ENCODE measurements at places on chromosomes 4 and X. TPM values are rescaled to one million over a fixed set of nuclear protein-coding genes. Genes with fewer than 3 reads are reported as not detected.

DNA sequence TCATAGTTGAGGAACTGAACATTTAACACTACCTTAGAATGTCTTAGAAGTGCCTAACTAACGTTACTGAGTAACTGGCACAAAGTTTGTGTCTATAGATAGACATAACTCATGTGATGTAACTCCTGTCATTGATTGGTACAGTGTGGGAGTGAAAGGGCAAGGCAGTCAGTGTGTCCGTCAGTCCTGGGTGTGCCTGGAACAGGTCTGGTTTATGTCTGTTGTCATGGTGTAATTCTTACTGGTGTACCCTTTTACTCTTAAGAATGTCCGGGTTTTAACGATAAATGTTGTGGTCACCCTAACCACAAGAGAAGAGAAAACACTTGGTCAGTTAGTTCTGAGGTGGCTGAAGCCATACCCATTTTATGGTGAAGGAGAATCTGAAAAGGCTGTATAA is 93.1 kb upstream of the ESX1 start:
- no peak for DNase-seq

DNA sequence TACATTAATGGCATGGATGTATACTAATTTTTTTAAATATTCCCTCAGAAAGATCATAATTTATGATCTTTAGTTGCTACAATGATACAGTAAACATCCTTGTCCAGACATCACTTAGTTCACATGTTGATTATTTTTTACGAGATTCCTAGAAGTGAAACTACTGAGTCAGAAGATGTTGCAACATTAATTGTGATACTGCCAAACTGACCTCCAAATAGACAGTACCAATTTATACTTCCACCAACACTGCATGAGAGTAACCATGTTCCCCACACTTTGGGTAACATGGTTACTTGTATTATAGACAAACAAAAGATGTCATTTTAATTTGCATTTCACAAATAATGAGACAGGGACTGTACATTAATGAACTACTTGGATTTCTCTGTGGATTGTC is 19.6 kb downstream of the RCHY1 start:
- DNase-seq: no peak

GRCh38 chr4:70927502-70928137 is 25.5 kb downstream of the MOB1B start:
- DNase-seq: no peak

GLUD2 gene
- total RNA-seq: 11.3 TPM

SPON2 gene
- 2.2 TPM for total RNA-seq

DNA sequence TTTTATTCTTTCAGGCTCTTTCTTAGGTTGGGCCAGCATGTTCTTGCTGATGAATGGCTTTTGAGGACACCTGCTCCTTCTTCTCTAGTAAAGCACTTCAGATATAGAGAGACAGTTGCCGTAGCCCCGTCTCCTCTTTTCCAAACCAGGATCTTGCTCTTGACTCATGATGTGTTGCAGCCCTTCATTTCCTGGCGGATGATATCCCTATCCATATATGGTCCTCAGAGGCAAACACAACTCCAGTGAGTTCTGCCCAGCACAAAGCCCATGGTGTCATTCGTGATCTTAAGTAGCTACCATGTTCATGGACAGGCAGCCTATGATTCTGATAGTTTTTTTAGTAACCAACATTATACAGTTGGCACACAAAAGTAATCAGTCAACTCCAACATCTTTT is 59.8 kb upstream of the ACSL1 start:
- no peak for DNase-seq

DNA sequence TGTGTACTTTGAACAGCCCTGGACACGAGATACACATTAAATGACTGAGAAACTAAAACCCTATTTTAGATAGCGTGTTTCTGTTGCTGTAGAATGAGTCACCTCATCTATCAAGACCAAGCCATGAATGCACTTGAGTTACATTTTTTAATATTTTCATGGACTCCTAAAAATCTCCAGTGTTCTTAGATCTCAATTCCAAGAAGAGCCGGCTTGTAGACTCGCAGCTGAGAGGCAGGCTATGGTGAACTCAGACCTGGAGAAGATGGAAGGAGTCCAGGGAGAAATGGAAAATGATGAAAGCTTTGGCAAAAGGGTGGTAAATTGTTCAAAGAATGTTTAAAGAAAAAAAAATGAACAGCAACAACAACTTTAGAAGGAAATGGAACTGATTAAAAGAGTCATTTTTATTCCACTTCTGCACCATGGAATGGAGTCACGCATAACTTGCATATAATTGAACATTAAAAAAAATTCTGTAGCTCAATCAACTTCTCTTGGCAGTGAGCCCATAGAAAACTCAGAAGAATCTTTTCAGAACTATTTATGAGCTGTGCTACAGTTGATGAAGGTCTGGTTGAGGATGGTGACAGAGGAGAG is 129.8 kb downstream of the MXRA5 start:
- DNase-seq: no peak

- DNase-seq: no peak
Measured at GRCh38 chr4:140637836-140638235, 69.1 kb upstream of the UCP1 start.

DNA sequence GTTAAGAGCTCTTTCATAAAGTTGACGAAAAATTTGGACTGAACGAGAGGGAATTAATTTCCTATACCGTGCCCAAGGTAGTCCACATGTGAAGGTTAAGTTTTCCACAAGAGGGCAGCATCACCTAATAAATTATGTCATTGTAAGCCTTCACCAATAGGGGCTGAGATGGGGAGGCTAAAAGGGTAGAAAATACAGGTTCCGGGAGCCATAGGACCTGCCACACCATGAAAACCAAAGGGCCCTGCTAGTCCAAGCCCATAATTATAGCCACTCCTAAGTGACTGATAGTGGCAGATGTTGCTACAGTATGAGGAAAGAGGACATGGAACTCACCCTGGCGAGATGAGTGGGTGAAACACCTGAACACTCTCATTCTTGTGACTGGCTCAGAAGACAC is 122.2 kb downstream of the SHROOM4 start:
- no peak for DNase-seq

MFAP3L gene
- 3.4 TPM for total RNA-seq

DNA sequence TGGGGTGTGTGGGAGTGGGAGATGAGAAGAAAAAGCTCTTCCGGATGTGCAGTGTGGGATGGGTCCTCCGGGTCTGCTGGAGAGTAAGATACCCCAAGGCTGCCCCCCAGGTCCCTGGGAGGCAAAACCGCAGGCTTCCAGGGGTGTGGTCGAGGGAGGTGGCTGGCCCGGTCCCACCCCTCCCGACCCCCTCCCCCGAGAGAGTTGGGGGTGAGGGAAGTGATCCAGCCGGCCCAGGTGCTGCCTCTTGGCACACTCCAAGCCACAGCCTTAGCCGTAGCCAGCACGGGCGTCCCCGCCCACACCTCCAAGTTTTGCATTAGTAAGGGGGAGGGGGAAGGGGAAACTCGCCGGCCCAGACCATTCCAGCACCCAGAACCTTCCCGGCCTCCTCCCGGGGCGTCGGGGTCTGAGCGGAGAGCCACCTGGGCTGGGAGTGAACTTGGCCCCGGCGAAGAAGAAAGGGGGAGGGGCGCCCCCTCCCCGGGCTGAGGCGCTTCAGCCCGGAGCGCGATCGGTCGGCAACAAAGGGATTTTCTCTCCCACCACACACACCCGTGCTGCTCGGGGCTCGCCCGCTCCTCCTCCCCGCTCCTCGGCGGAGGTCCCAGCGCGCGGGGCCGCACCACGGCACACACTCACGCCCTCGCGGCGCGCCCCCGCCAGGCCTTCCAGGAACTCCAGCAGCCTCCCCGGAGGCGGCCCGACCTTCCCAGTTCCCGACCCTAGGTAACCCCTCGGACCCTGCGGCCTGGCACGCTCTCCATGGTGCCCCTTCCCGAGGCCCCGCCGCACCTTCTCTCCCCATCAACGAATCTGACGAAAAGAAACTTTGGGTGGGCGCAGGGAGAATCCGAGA is 14.4 kb downstream of the BCOR start:
- DNase-seq: peak; percentile 19

- DNase-seq: no peak
Measured at GRCh38 chr4:5137927-5138326, 86.6 kb downstream of the STK32B start.

- peak; percentile 22 for DNase-seq
Measured at GRCh38 chr4:150078579-150079080, 385 bp downstream of the DCLK2 start.

GRCh38 chr4:48046059-48046458 is 29.5 kb downstream of the NIPAL1 start:
- no peak for DNase-seq

EBP gene
- total RNA-seq: 73.1 TPM

SPANXB1 gene
- total RNA-seq: not detected

DNA sequence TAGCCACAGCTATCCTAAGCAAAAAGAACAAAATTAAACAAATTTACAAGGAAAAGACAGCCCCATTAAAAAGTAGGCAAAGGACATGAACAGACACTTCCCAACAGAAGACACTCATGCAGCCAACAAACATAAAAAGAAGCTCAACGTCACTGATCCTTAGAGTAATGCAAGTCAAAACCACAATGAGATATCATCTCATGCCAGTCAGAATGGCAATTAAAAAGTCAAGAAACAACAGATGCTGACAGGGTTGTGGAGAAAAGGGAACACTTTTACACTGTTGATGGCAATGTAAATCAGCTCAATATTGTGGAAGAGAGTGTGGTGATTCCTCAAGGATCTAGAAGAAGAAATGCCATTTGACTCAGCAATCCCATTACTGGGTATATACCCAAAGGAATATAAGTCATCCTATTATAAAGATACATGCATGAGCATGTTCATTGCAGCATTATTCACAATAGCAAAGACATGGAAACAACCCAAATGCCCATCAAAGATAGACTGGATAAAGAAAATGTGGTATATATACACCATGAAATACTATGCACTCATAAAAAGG is 163.0 kb upstream of the TET2 start:
- no peak for DNase-seq

DNA sequence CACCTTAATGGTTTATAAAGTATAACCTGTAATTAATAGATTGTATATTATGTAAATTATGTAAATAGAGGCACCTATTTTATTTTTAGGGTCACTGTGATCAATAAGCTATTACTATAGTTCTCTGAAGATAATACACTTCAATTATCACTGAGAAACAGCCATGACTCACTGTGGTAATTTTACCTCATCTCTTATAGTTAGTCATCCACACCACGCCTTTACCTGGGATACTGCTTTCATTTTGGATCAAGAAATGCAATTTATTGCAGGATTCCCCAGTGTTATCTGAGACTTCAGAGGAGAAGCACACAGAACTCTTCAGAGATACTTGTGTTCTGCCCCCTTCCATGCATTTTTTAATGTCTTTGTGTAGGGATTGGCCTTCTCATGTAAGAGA is 348.1 kb upstream of the ATOH1 start:
- no peak for DNase-seq

CACNA1F gene
- total RNA-seq: 0.19 TPM

MSX1 gene
- total RNA-seq: 5.0 TPM

DNA sequence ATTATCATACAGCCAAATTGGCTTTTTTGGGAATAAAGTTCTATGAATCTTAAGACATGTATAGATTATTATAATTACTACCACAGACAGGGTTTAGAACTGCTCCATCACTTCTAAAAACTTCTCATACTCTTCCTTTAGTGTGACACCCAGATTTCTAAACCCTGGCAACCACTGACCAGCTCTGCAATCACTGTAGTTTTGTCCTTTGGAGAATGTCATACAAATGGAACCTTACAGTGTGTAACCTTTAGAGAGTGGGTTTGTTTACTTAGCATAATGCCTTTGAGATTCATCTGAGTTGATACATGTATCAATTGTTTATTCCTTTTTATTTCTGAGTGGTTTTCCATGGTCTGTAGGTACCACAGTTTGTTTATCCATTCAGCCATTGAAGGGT is 95.0 kb downstream of the TMEM164 start:
- DNase-seq: no peak

DNA sequence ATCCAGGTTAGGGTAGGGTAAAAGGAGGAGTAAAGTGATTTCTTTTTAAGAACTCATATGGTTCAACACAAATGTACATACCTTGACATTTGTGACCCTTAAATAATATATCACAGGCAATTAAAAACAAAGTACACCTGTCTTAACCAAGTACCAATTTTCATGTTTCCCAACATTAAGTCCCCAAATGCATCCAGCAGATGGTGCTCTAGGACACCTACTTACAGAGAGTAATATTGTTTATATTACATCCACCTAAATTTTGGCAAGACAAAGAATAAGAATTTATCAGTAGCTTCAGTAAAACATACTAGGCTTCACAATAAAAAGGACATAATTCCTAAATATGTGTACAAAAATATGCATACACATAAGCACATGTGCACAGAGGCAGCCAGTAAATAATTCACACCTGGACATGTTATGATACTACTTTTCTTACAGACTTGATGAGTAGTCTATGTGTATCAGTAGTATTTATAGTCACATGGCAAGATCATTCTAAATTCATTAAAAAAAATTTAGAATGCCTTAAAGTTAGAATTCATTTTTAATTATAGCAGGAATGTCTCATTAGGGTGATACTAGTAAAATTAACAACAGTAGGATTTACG is 219.7 kb downstream of the DCLK2 start:
- DNase-seq: no peak

DNA sequence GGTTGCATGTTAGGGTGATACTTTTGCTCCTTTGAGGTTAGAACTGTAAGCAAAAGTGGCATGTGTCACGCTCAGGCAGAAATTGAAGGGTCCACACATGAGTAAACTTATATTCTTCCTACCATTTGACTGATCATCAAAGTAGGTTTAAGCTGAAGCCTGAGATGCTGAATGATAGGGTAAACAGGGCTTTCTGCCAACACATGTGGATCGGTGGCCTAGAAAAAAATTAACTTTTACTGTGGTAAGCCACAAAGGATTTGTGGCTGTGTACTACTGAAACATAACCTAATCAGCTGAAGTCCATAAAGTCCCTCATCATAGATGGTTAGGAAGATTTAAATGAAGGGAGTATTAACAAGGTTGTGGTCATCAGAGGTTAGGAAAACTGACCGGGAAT is 1070.1 kb downstream of the STPG2 start:
- DNase-seq: no peak

GRCh38 chr4:145909281-145909715 is 29.3 kb downstream of the ZNF827 start:
- no peak for DNase-seq

DNA sequence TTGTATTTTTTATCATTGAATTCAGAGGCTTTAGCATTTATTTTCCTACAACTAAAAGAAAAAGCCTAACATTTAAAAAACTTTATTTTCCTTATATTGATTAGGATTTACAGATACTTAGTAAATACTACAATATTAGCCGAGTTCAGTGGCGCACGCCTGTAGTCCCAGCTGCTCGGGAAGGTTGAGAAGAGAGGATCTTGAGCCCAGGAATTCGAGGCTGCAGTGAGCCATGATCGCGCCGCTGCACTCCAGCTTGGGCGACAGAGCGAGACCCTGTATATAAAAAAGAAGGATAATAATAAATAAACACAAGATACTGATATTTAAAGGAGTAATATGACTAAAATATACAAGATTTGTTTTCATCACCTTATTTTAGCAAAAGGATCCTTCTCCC is 681 bp upstream of the UPF3B start:
- no peak for DNase-seq

- no peak for DNase-seq
Measured at GRCh38 chr4:65719635-65720034, 49.3 kb upstream of the EPHA5 start.

All from progenitor cell of endocrine pancreas (in vitro differentiated cells).